ENCODE measurements at places on chromosomes 3 and 15. TPM values are rescaled to one million over a fixed set of nuclear protein-coding genes. Genes with fewer than 3 reads are reported as not detected.

MST1R gene
- total RNA-seq = 6.5 TPM

DNA sequence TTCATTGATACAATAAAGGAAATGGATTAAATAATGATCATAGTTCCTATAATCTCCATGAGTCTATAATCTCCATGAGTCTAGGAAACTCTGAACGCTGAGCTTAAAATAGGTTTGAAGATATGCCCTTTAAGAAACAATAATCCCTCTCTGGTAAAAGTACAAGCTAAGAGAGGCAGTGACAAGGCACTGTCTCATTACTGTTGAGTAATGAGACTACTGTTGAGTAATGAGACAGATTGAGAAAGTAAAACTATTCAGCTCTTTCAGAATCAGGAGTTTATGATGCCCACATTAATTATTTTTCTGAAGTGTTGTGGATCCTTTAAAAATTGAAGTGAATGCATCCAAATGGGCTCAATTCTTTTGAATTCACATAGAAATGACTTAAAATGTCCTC is 235.5 kb upstream of the THRB start:
- no peak for DNase-seq

USP50 gene
- total RNA-seq = 0.41 TPM

DNA sequence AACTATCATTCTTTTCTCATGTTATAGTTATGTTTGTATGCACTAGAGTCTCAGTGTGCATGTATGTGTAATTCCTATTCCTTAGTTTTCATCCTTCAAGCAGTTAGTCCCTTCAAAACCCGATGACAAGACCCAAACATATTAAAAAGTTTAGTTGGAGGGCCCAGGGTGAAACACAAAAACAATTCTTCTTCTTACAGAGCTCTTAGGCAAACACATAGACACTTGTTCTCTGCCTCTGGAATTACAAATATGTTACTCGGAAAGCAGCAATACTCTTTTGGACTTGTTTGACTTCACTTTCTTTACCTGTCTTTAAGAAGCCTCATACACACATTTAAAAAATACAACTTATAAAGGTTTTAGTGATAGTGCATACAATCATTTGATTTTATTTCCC is 763 bp upstream of the CNTN6 start:
- no peak for DNase-seq

DNA sequence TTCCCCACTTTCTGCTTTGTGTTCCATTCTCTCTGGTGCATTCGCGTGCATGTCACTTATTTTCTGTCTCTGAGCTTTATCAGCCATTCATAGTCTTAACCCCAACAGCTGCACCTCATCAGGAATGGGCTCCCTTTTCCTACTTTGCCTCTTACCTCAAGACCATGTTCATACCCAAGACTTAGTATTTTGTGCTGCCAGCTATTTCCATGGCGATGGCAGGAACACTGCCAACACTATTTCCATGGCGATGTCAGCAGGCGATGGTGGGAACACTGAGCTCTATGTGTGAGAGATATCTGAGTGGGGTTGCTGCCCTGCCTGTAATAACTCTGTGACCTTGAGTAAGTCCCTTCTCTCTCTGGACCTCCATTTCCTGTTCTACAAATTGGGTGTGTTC is 5.5 kb downstream of the ZNF35 start:
- DNase-seq = no peak

EDC3 gene
- total RNA-seq = 24.9 TPM

GRCh38 chr3:40243056-40243455 is 66.5 kb upstream of the EIF1B start:
- no peak for DNase-seq

SAMD7 gene
- not detected for total RNA-seq

DNA sequence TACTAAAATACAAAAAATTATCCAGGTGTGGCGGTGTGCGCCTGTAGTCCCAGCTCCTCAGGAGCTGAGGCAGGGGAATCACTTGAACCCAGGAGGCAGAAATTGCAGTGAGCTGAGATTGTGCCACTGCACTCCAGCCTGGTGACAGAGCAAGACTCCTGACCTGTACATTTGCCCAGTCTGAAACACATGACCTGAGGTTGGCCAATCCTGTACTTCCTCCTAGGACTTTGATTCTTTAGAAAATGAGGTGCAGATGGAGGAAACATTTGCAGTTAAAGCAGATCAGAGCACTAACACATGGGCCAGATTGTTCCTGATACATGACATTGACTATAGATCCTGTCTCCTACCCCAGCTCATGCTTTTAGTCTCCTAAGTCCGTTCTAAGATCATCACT is 28.9 kb upstream of the LPP start:
- no peak for DNase-seq

CALML4 gene
- total RNA-seq = 2.4 TPM

SLC27A2 gene
- 7.8 TPM for total RNA-seq

PLSCR5 gene
- total RNA-seq = not detected

GRCh38 chr3:45842851-45843625 is 1.1 kb upstream of the LZTFL1 start:
- DNase-seq = no peak

DNA sequence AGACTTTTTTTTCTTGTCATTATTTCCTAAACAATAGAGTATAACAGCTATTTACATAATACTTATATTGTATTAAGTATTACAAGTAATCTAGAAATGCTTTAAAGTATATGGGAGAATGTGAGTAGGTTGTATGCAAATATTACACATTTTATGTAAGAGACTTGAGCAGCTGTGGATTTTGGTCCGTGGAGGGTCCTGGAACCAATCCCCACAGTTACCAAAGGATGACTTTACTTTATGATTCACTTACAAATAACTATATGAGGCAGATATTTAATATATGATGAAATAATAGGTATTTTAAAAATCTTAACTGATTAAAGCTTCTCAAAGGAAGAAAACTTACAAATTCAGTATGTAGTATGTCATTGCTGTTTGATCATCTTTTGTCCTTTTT is 56.3 kb downstream of the PPP2R3A start:
- no peak for DNase-seq
